ENCODE measurements at places on chromosomes 2 and 18.

DNA sequence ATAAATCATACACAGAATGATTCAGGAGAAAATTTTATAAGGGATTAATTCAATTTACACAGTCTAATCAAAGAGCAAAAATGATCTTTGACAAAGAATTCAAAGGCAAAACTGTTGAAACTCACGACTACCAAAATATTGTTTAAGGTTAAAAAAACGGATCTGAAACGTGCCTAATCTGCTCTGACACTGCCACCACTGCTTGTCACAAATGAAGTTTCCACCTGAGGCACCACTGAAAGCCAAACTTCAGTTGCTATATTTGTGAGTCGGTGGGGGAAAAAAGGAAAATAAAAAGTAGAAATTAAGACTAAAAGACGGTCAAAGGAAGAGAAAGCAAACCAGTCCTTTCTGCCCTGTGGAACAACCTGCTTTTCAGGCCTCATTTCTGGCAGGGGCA, 140.6 kb upstream of the DNMT3A start:
- DNase-seq, result no peak

GRCh38 chr2:138423198-138423597, 78.4 kb upstream of the SPOPL start:
- DNase-seq, result no peak

DNA sequence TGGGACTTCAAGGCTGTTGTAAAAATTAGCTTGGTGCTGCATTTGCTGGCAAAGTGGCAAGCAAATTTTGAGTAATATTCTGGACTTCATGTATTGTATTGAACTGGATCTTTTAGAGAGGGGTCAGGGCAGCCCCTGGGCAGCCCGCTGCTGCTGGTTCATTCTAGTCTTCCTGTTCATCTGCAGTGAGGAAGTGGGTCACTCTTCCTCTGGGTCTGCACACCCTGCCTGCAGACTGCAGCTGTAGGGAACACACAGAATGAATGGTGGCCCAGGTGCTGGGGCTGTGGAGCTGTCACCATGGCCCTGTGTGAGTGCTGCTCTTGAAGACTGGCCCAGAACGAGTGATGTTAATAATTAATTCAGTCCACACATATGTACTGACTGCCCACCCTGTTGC, 9.4 kb downstream of the SH3RF3 start:
- DNase-seq, result no peak

DNA sequence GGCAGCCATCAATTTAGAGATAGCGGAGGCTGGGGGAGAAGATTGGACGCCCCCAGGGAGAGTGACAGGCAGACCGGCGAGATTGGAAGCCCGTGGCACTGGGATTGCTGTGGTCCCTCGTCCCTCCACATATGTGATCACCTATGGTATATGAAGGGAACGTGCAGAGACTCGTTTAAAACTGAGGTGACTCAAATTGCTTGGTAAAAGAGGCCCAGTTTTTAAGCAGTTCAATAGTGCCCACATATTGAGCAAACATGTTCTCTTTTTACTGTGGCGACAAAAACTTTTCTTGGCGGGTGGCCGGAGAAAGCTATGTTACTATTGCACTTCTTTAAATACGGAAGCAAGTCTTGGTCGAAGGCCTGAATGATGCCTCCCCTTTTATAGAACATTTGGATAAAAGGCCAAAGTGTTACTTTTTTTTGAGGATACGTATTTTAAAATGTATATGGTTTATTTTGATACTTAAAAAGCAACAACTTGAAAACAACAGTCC, 9.1 kb downstream of the B3GNT2 start:
- DNase-seq, result no peak

DNA sequence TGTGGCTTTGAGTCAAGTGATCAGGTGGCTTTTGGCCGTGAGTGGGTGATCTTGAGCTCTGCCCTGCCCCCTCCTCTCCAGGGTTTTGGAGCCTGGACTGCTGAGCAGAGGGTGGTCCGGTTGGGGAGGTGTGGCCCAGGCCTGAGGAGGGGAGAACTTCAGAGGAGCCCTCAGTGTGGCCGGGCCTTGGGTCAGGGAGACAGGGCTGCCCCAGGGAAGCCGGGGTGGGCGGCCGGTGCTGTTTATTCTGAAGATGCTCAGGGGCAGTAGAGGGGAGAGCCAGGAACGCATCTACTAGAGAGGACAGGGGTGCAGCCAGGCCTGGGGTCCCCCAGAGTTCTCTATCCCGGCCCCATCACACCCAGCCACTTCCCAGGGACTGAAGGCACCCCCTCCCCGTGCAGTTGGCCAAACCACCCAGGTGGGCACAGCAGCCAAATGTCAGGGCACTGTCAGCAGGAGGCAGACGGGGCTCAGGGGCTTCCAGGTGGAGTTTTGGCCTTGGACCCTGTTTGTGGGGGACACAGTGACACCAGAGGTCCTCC, 963 bp downstream of the ERFE start:
- no peak for DNase-seq

DNA sequence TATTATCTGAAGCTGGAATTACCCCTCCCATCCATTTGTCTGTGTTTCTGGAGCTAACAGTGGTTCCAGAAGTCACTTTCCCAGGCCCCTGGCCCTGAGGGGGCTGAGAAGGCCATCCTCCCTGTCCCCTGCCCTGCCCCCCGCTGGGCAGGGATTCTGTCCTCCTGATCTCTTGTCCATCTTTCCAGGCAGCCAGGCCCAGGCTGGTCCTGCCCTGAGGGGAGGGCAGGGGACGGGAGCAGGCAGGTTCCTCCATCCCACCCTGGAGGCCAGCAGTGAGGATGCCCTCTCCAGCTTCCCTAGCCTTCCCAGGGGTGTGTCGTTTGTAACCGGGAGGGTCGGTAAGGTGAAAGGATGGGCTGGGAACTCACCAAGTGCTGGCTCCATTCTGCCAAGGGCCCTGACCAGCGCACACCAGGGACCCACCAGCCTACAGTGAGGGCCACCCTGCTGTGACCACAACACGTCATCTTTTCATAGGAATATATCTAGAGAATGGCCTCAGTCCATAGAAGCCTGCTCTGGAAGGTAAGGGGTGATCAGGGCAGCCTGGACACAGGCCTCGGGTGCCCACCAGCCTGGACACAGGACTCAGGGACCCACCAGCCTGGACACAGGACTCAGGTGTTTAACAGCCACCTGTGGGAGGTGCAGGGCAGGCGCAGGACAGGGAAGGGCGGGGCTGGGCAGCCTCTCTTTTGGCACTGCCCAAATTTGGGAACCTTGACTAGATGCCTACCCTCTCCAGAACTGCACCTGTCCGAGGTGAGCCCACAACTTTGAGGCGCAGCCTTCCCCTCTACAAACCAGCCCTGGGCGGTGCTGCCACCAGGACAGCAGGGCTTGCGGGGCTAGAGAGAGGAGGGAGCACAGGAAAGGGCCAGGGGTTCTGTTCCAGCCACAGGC, 35.8 kb upstream of the GPC1 start:
- no peak for DNase-seq

DNA sequence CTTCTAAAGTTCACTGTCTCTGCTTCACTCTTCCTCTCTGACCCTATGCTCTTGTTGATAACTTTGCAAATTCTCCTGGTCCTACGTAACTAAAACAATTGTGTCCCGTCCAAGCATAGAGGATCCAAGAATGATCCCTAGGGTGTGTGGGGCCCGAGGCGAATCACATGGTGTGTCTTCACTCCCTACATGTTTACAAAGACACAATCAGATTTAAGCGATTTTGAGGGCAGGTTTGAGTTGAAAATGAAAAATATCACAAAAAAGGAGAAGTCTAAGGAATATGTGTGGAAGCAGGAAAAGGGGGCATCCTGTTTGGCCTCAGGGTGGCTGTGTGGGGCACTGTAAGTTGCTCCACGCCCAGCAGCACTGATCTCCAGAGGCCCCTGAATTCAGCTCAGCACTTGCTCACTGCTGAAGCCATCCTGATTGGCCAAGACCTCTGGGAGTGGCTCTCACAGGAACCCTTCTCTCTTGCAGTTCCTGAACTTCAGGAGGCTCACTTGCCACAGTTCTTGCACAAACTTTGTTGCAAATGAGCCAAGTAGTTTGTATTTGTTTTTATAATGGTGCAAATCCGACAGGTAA, 363.6 kb downstream of the ZNF521 start:
- DNase-seq, result no peak

- DNase-seq, result no peak
Observed at GRCh38 chr18:48656176-48656575, 117.3 kb downstream of the CTIF start.
